ENCODE measurements at places on chromosomes 11 and 22.

GRCh38 chr11:103546236-103546635 is 437.0 kb downstream of the DYNC2H1 start:
- DNase-seq, result no peak

DNA sequence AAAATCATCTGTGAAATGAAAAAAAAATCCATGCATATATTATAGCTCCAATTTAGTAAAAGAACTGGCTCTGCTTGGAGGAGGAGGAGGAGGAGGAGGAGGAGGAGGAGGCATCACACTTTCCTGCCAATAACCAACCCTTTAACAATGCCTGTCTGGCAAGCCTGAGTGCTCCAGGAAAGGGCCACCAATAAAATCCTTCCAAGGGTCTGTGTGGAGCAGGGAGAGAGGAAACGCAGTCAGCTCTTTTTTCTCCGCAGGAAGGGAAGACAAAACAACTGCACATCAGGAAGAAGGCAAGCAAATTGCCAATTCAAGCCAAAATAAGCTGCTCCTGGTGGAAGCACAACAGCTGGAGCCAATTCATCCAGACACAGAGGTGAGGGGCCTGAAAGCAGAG is 139.0 kb downstream of the KCNC1 start:
- no peak for DNase-seq

DNA sequence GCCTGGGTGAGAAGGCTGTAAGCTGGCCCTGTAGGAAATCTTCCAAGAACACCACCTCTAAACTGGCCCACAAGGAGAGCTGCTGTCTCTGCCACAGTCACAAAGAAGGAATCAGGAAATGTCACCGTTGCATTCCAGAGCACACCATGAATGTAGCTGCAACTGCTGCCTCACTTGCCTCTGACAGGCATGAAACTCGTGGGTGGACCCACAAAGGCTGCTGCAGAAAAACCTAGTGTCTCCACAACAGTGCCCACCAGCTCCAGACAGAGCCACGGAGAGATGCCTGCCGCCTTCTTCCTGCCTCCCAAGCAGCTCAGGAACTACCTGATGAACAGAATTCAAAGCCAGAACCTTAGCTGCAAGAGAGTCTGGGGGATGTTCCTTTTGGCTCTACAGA is 10.5 kb downstream of the DNAJB13 start:
- no peak for DNase-seq

- DNase-seq, result no peak
Observed at GRCh38 chr11:119734788-119735187, 5.8 kb upstream of the NECTIN1 start.

DNA sequence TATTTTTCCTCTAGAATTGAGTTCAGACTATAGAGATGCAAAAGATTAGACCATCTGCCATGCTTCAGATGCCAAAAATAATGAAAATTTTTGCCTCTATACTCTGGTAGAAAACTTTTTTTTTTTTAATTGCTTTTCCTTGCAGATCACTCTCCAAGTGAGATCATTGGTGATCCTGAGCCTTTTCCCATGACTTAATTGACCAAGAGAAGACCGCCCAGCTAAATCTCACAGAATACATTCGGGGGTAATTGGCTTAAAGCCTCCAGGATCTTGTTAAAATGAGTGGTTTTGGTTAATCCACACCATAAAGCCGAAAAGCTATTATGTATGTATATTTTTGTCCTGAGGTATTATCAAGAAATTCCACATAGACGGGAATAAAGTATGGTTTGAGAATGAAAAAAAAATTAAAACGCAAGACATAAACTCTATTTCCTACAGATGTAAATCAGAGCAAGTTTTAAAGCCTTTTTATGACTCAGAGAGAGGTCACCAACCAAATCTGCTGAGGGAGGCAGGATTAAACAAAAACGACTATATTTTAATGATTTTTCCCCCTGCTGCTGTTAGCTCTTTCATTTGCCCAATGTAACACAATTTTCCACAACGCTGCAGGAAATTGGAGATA is 64.0 kb downstream of the PARVA start:
- no peak for DNase-seq

GRCh38 chr11:1532606-1533341 is 39.3 kb downstream of the DUSP8 start:
- DNase-seq, result no peak

DNA sequence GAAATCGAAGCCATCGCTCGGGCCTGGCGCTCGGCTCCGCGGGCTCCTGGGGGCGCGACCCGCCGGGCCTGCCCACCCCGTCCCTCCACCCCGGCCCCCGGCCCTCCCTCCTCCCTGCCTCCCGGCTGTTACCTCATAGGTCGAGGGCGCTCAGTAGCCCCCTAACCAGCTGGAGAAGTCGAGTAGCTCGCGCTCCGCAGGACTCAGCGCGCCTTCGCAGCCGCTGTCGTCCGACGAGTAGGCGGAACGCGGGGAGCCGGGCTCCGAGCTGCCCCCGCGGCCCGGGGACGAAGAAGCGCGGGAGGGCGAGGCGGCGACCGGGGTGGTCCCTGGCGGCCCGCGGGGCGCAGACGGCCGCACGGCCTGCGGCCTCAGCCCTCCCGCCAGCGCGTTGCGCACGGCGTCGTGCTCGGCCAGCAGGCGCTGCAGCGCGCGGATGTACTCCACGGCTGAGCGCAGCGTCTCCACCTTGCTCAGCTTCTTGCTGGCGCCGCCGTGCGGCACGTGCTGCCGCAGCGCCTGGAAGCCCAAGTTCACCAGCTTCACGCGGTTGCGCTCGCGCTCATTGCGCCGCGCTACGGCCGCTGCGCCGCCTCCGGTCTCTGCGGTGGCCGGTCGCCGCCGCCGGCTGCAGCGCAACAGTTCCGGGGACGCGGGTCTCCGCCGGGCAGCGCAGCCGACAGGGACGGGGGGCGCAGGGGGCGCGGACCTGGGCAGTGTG is 627 bp downstream of the ASCL2 start:
- no peak for DNase-seq

Data from T-helper 2 cell (primary cell).